Ureter (tissue), 1 donor: ENCODE measurements at places on chromosomes 12 and 14.

DNA sequence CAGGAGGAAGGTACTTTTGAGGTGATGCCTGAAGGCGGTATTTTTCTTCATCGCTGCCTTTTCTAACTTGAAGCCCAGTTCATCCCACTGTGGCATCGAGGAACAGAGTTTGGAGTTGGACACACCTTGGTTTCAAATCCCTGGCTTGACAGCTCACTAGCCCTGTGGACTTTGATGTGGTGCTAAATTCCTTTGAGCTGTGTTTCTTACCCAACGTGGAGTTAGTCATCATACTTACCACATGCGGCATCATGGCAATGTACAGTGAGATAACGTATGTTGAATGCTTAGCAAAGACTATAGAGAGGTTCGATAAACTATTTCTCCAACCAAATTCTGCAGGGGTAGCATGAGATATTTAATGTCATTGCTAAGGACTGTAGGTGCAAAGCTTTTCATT, 3.4 kb downstream of the PLEKHG3 start:
- no peak for DNase-seq

DNA sequence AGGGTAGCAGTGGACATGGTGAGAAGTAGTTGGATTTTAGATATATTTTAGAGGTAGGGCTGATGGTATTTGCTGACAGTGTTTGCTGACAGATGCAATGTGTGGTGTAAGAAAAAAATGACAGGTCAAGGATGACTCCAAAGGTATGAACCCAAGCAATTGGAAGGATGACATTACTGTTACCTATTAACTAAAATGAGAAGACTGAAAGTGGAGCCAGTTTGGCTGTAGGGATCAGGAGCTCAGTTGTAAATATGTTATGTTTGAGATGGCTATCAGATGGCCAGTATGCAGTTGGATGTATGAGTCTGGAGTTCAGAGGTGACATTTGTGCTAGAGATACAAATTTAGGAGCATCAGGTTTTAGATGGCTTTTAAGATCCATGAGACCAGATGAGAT, 17.4 kb upstream of the SERPINA6 start:
- DNase-seq, result no peak

DNA sequence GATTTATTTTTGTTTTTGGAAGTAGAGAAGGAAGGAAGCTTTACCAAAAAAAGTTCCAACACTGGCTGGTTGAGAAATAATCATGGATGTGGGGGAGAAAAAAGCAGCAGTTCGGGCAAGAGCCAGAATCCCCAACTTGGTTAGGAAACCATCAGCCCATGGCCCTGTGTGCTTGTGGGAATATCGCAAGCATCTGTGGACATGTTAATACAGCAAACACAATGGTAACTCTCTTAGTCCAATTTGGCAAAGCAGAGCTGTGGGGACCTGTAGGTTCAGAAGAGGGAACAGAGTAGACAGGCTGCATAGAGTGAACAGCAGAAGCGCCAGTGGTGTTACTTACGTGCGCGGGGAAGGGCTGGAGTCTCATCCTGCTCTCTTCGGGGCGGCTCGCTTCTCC, 46.8 kb downstream of the TCHP start:
- DNase-seq, result no peak

DNA sequence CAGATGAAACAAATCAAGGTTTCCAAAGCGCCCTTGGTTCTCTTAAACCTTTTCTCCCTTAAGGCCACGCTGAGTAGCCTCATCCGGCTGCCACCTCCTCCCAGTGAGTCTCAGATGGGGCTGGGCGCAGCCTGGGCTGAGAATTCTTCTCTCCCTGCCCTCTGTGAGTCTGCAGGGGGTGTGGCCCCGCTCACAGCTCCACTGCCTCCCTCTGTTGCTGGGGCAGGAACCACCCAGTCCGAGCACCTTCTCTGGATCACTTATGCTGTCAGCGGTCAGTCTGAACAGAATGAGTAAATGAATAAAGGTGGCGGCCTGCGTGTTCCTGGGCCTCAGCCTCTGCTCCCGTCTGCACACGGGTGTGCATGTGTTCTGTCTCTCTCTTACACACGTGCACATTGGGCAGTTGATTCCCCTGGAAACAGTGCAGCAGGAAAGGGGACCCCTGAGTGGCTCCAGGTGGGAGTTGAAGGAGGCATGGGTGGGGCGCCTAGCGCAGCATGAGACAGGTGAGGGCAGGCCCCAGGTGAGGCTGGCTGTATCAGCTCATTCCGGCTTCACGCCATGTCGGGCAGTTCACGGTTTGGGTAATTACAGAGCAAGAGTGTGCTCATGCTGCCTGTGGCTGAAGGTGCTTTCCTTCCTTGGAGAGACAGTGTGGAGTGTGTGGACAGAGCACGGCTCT, 4.3 kb downstream of the PAPLN start:
- no peak for DNase-seq

DNA sequence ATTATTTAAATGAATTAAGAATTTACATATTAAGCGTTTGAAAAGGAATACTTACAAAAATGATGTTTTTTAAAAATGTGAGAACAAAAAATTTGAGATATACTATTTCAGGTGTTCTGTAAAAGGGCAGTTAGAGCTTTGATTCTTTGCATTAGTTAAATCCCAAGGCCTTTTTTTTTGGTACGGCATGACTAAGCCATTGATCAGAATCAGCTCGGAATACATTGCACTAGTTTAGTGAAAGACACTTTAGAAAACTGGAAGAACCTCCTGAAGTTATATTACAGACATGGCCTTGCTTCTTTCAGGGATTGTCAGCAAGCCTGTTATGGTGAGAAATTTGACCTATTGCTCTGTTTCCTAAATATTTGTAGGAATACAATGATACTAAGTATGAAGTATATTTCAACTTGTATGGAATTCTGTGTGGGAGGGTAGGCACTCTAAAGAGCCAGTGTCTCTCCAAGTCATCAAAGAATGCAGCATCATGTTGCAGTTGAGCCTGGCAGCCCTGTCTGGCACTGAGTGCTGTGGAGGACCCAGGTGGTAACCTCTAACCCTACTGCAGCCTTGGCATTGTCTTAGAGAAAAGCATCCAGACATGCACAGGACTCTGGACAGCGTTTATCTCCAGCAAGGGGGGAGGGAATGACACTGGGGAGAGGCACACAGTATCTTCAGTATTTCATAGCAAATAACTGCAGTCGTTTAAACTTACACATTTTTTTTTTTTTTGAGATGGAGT, 1.5 kb downstream of the KLC1 start:
- DNase-seq, result no peak

DNA sequence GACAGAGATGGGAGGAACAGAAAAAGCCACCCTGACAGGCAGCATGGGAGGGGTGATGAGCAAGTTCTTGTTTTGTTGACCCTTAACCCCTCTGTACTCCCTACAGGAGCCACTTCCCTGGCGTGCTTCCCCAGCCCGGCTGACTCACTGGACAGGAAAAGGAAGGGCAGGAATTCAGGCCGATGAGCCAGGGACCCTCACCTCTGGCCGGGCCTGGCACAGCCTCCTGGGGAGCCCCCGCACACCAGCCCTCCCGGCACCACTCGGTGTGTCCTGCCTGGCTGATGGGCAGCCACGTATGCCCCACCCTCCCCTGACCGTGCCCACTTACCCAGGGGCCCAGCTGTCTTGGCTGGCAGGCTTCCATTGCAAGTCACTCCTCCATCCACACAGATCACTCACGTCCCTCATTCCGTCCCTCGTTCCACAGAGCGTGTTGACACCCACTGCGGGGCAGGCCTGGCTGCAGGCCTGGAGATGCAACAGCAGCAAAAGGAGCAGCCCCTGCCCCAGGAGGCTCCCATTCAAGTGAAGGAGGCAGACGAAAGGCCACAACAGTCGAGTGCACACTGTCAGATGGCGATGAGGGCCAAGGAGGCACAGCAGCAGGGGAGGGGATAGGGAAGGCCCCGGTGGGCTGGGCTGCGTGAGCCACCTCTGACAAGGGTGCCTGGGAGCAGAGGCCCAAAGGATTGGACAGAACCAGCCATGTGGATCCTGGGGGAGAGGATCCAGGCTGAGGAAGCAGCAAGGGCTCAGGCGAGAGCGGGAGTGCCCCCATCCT, 19.7 kb upstream of the CD9 start:
- no peak for DNase-seq

GRCh38 chr12:125329239-125330102, 264.2 kb downstream of the AACS start:
- DNase-seq, result no peak

DNA sequence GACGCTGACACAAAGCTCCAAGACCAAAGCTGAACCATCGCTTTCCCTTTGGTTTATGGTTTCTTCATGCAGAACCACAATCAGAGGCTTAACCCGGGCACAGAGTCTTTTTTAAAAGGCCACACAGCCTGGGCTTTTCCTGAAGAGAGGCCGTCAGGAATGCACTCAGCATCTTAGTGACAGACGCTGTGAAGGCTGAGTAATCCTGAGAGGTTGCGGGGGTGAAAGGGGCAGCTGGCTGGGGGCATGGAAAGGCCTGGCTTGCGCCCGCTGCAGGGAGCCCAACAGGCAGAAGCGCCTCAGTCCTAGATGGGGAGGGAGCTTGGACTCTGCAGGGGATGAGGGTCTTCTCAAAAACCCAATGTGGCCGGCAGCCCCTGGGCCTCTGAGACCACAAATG, 13.6 kb downstream of the CTDSP2 start:
- DNase-seq, result no peak

DNA sequence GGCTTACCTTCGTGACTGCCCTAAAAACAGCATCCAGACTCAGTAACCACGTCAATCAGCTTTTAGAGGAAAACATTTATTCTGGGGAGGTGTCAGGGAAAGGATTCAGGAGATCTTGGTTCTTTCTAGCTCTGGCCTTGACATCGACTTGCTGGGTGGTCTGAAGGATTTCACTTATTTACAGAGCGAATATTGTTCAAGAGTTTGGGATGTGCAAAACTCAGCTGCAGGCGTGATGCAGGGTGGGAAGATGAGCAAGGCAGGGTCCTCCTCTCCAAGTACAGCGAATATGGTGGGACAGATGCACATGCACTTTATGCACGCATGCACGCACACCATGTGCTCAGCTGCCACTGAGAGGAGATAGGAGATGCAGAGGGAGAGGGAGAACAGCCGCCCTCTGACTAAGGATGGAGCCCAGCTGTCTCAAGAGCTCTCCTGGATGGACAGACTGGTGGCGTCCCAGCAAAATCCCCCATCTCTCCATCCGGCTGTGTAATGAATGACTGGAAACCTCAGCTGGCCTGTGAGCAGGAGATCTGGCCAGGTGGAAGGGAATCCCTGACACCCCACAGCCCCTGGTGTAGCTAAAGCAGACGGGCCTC, 24.4 kb upstream of the BDKRB1 start:
- DNase-seq, result no peak

GRCh38 chr12:47870175-47870781, 34.5 kb downstream of the VDR start:
- DNase-seq, result peak; percentile 57

- DNase-seq, result no peak
Measured at GRCh38 chr14:92585981-92586937, 72.7 kb downstream of the RIN3 start.

GRCh38 chr12:83121897-83122622, 435.4 kb downstream of the TMTC2 start:
- no peak for DNase-seq

DNA sequence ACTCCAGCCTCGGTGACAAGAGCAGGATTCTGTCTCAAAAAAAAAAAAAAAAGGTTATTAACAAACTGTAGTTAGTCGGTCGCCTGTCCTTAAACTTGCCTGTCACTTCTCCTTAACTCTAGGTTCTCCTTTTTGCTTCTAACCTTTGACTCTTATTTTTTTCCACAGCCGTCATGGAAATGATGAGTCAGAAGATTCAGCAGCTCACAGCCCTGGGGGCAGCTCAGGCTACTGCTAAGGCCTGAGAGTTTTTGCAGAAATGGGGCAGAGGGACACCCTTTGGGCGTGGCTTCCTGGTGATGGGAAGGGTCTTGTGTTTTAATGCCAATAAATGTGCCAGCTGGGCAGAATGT, 418 bp upstream of the MYG1 start:
- no peak for DNase-seq

GRCh38 chr14:73003681-73004080, 23.2 kb downstream of the ZFYVE1 start:
- no peak for DNase-seq

DNA sequence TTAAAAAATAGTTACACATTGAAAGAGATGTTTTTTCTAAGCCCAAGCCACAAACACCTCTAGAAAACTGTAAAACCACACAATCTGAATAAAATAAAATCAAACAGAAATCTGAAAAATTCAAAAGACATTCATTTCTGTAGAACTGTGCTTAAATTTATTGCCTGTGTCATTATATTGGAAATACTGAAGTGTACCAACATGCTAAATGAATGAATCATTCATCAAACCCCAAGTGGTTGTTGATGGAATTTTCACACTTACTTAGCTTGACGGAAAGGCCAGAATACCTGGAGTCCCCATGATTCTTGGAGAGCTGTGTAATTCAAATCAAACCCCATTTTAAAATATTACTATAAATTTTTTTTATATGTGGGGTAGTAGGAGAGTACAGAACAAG, 2.7 kb downstream of the KITLG start:
- DNase-seq, result no peak

DNA sequence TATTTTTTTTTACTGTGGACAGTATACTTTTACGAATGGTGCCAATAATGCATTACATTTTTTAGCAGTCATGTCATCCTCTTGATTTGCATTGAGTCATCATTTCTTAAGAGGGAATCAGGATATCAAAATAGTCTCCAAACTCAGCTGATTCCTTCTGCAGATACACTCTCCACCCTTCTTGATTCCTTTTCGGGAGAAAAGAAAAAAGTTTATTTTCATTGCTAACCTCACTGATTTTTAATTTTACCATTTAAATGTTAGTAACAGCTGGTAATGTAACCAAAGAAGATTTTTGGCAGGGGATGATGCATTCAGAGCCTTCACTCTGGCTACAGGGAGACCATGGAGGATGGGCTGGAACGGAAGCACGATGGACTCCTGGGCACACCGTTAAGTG, 47.5 kb downstream of the MRPL42 start:
- no peak for DNase-seq

DNA sequence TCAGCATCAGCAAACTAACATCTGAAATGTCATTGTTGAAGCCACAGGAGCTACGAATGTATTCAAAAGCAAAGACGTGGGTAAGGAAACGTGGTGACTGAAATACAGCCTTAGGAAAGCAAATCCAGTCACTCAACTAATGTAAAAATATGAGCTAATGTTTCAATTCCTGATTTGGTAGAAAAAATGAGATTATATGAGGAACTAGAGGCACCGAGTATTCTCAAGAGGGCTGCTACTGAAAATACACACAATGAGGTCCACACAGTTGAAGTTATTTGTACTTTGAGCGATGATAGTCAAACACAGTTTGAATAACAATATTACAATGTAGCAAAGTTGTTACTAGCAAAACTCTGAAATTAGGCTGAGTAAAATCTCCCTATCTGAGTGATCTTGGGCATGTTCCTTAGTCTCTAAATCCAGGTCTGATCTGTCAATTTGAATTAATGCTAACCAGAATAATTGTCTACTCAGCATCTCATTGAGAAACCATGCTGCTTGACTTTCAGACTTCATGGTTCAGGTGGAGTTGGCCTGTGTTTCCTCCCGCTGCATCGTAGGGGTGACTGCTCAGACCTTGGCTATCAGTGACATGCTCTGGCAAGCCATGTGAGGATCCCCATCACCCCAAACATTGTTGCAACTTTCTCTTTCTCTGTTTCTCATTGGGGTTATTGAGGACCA, 467.1 kb upstream of the SOX5 start:
- no peak for DNase-seq

GRCh38 chr12:56411781-56412639, 37.2 kb downstream of the TIMELESS start:
- no peak for DNase-seq

- no peak for DNase-seq
Measured at GRCh38 chr14:68362846-68363245, 430.0 kb downstream of the ZFP36L1 start.

GRCh38 chr14:35867280-35867629, 41.1 kb downstream of the BRMS1L start:
- DNase-seq, result no peak
